Nucleus accumbens (tissue), 56 donors: ENCODE measurements at places on chromosomes 11 and 22.

DNA sequence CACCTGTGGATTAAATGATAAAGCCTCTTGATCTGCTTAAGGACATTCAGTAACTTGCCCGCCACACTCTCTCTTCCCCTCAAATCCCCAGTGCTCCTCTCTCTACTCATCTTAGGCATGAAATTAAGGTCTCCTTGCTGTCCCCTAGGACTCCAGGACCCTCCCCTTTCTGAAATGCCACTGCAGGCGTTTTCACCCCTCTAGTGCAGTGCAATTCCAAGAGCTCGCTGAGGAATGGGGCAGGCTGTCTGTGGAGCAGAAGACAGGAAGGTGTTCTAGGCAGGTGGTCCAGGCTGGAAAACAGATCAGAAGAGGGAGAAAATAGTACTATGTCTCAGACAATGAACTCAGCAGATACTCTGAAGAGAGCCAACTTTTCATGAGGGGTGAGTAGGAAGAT, 55.8 kb upstream of the ARHGAP42 start:
- DNase-seq: no peak

GRCh38 chr11:57649826-57650738, at the start of gene YPEL4:
Gene YPEL4 (minus strand): TSS chr11:57649912. CDS start chr11:57647107, 2,805 bp downstream.
- peak; percentile 88 for DNase-seq

DNA sequence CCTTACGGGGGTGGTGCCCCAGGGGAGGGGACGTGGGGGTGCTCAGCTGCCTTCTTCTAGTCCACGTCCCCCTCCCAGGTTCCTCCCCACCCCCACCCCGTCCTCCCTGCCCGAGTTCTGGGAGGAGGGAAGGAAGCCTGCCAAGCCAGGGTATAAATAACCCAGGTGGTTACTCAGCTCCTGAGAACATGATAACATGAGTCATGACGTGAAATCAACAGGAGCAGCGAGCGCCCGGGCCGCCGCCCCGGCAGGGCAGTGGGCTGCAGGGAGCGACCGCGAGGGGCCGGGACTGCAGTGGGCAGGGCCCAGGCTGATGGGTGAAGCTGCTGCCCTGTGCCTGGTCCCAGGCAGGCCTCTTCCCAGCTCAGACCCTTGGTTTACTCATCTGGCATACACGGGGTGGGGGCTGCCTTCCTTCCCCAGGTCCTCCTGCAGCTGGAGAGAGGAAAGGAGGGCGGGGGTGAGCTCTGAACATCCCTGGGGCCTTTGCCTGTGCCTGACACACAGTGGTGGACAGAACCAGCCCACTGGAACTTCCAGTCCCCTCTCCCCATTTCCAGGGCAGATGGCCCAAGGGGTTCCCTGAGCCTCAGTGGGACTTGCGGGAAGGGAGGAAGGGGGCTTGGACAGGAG, 8.8 kb upstream of the PDGFB start:
- peak; percentile 41 for DNase-seq

- DNase-seq: no peak
Measured at GRCh38 chr11:19105011-19105410, 12.0 kb upstream of the ZDHHC13 start.

GRCh38 chr11:117273550-117274289, 17.4 kb upstream of the BACE1-AS start:
- no peak for DNase-seq

DNA sequence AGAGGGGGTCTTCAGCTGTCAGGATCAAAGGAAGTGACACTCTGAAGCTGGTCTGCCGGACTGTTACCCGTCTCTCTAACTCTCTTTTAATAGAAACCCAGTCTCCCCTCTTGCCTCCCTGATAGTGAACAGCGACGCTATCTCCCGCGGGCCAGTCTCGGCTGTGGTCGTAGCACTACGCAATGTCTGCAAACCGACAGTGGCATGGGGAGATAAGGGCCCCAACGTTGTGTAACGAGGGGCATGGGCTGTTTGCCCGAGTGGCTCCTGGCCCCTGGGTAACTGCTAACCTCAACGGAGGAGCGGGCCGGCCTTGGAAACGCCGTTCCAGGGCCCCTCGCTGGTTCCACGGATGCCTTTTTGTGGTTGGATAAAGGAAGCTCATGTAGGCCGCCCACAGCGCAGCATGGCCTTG, 23.3 kb downstream of the ZBTB16 start:
- DNase-seq: no peak

- no peak for DNase-seq
Measured at GRCh38 chr11:26087120-26087935, 244.6 kb upstream of the ANO3 start.

GRCh38 chr11:19201737-19202605, at the start of gene CSRP3:
Gene CSRP3 (minus strand): TSS chr11:19201983. CDS start chr11:19192448, 9,535 bp downstream.
- DNase-seq: no peak

DNA sequence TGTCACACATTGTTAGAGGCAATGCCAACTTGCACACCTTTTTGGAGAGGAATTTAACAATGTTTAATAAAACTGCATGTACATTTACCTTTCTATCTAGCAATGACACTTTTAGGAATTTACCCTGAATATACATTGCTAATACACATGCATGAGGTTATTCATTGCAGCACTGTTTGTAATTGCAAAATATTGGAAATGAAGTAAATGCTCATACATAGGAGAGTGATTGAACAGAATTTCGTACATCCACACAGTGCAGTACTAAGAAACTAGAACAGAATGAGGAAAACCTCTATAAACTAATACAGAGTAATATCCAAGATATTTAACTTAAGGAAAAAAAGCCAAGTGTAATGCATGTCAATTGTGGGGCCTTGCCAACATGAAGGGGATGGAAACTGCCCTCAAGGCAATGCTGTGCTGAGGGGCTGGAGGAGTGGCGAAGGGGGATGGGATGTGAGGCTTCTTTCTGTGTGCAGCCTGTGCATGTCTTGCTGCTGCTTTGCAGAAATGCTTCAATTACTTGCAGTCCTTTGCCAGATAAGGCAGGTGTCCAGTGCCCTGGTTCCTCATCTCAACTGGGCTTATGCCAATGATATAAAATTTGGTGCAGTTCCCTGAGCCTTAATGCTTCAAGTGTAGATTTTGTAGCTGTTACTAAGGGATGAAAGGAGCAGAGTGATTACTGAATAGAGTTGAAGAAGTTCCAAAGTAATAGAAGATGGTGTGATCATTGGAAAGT, 96.1 kb downstream of the GRIA4 start:
- DNase-seq: no peak
